ENCODE measurements at places on chromosomes 2 and 18.

- no peak for DNase-seq
Measured at GRCh38 chr18:36307513-36307912, 10.0 kb downstream of the FHOD3 start.

GRCh38 chr2:80105015-80105640 lies 199.4 kb downstream of the LRRTM1 start:
- no peak for DNase-seq

GRCh38 chr2:237231593-237231992 lies 145.9 kb downstream of the COPS8 start:
- no peak for DNase-seq

DNA sequence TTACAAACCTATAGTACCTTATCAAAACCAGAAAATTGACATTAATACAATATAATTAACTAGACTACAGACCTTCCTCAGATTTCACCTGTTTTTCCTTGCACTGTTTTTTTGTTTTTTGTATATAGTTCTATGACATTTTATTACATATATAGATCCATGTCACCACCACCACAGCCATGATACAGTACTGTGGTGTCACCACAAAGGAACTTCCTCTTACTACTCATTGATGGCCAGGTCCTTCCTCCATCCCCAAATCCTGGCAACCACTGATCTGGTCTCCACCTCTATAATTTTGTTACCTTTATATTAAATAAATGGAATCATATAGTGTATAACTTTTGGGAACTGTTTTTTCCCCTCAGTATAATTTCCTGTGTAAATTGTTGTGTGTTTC lies 19.4 kb upstream of the ATP6V1B1 start:
- no peak for DNase-seq

DNA sequence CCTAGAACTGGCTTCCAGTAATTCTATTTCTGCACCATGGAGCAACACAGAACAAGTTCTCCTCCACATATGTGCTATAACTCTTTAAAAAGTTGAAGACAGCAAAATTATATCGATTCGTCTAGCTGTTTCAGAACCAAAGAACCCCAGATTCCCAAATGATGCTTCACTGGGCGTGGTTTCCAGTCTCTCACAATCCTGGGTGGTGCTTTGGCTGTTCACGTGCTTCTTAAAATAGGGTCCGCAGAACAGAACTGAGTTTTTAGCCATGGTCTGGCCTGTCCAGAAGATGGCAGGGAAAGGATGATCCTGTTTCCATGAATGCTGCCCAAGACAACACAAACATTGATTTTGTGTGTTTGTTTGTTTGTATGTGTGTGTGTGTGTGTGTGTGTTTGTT lies 37.6 kb upstream of the PARD3B start:
- DNase-seq: no peak

DNA sequence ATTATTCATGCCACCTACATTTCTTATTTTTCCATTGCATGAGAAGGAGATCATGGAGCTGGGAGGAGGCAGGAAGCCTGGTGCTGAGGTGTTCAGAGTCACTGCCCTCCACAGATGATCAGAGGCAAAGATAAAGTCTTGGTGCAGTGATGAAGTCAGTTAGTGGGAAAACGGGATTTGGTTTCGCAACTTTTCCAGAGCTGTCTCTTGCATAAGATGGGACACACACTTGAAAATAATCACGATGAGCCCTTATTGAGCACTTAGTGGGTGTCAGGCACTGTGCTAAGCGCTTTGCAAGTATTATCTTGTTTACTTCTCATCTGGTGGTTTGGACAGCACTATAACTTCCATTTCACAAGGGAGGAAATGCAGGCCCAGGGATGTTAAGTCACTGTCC lies 222.1 kb upstream of the SMAD2 start:
- DNase-seq: no peak

DNA sequence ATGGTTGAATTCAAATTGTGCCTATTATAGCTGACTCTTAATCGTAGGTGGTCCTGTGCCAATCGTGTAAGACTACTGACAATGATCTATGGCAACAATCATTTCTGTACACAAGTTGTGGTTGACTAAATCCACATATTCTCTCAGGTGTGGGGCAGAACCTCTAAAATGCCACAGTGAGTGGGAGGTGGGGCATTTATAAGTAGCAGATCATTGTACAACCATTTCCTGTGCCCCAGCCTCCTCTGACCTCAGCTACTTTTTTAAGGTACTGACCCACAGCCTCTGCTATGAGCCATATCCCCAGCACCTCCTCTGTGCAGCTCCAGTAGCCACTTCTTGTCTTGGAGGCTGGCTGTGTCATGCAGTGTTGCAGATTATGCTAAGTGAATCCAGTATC lies 48.6 kb upstream of the RAPH1 start:
- DNase-seq: peak; percentile 45

- no peak for DNase-seq
Measured at GRCh38 chr2:33497221-33497650, 20.8 kb downstream of the RASGRP3 start.

- DNase-seq: no peak
Measured at GRCh38 chr2:100029460-100029859, 112.9 kb downstream of the AFF3 start.

- DNase-seq: no peak
Measured at GRCh38 chr2:49971453-49971852, 817.1 kb upstream of the FSHR start.

- DNase-seq: no peak
Measured at GRCh38 chr2:85858841-85859240, 29.9 kb downstream of the ST3GAL5 start.

Data from stimulated activated CD4-positive, alpha-beta T cell treated with anti-CD3 and anti-CD28 coated beads, Interleukin-1b, Interleukin-23, amount 100 ng/mL, for 48 hours (primary cell).